ENCODE measurements at places on chromosomes 12 and 14.

DNA sequence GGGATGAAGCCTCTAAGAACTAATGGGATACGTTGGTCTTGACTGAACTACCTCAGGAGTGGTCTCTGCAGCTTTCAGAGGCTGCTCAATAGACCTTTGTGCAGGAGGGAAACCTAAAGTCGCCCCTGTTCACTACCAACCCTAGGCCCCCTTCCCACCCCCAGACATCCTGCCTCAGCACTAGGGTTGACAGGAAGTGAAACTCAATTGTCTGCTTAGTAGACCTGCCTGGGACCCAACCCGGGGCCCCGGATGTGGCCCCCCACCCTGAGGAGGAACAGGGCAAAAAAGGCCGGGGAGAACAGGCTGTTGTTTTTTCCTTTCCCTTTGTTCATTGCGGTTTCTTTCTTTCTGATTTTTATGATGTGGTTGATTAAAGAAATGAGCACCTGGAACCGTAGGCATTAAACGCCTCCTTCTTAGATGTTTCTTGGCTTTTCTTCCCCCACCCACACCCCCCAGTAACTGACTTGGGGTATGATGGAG lies 1.6 kb upstream of the DGKA start:
- DNase-seq = peak; percentile 49

GRCh38 chr14:98761993-98762392 lies 510.0 kb downstream of the BCL11B start:
- no peak for DNase-seq

DNA sequence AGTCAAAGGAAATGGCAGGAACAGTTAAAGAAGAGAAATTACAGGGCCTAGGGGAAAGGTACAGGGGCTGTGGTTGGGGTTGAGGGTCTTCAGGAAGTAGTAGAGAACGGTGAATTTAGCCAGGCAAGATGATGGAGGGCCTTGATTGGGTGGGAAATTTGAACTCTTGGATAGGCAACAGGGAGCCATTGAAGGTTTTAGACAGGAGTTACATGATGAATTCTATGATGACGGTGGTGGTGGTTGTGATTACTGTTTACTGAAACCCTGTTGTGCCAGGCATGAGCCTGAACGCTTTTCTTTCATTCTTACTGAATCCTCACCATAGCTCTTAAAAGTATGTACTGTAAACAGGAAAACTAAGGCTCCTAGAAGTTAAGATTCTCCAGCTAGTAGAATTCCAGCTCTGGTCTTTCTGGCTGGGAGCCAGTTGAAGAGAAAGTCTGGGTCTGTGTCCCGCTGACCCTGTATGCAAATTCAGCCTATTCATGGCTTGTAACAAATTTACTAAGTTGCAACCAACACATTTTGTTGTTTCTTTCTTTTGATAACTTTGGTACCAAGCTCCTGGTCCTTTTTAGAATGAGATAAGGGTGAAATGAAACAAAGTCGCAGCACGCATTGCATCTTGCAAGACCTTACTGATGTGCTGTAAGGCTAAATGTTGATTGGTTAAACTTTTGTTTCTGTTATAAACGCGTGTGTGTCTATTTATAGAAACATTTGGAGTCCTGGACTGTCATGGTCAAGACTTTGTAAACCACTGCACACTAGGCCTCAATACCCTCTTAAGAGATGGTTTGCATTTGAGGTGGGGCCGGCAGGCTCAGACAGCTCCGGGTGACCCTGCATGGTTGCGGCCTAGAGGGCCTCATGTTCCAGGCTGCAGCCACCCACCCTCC lies 6.0 kb downstream of the ORAI1 start:
- DNase-seq = no peak

GRCh38 chr14:99423434-99423833 lies 57.2 kb downstream of the SETD3 start:
- no peak for DNase-seq

GRCh38 chr14:29461101-29461500 lies 466.5 kb downstream of the PRKD1 start:
- DNase-seq = no peak

DNA sequence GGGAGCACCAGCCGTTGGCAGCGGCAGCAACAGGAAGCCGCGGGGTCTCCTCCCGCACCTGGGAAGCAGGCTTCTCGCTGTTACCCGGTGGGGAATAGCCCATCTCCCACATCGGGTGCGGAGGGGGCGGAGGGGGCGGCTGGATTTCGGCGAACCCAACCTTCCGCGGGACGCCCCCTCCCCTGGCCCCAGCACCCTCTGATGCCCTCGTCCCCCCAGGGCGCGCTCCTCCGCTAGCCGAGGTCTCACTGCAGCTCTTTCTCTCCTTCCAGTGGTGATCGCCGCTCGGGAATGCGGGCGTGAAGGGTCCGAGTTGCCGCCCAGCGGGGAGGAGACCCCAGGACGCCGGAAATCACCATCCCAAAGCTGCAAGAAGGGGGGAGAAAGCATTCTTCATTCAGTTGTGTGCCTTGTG lies 303 bp downstream of the SAMD4A start:
- no peak for DNase-seq

DNA sequence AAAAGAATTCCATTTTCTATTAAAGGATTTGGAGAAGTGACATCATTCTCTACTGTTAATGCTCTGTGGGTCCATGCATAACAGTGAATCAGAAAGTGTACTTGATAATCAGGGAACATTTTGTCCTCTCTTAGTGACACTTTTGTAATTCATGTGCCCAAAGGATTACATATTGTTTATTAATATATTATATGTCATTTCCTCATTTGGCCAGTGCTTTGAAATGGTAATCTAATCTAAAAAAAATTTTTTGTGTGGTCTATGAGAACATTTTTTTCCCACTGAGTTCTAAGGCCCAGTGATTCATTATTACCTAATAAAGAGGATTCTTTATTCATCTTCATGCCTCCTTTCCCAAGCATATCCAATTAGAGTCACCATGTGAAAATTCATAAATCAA lies 79.7 kb upstream of the MYF6 start:
- DNase-seq = no peak

DNA sequence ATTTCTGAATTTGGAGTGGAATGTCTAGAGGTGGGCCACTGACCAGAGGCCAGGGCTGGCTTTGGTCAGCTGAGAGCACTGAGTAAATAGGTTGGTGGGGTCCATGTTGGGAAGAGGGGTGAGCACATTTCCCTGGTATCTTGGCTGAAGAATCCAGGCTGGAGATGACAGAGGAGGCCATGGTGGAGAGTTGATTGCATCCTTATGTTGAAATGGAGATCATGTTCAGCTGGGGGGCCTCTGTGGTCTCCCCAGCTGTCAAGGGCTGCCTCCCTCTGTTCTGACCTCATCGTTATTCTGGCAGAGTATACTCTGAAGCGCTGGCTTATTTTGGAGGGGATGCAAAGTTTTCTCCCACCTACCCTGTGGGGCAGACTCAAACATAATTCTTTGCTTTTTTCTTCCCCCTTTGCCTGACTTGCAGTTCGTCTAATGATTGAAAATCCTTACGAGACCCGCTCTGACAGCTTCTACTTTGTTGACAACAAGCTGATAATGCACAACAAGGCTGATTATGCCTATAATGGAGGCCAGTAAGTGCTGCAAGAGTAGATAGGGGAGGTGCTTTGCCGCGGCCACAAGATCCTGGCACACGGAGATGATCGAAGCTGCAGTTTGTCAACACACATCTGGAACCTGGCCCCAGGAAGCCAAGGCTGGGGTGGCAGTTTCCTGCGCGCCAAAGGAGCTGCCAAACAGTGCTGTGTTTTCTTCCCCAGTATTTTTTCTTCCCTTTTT lies 6.0 kb upstream of the ACADS start:
- DNase-seq = no peak

DNA sequence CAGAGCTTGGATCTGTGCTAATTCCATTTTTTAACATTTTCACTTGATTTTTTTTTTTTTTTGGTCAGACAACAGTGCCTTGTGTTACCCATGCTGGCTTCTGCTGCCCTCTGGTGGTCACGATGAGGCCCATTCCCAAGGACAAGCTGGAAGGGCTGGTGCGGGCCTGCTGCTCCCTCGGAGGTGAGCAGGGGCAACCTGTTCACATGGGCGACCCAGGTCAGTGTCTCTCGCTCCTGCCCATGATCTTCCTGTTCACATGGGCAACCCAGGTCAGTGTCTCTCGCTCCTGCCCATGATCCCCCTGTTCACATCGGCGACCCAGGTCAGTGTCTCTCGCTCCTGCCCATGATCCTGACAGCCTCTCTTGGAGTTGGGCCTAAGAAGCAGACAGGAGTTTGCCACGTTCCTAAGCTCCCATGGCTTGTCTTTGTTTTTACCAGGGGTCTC lies 59.4 kb downstream of the DGLUCY start:
- DNase-seq = peak; percentile 66

GRCh38 chr14:31835049-31835448 lies 242.1 kb upstream of the ARHGAP5 start:
- no peak for DNase-seq

DNA sequence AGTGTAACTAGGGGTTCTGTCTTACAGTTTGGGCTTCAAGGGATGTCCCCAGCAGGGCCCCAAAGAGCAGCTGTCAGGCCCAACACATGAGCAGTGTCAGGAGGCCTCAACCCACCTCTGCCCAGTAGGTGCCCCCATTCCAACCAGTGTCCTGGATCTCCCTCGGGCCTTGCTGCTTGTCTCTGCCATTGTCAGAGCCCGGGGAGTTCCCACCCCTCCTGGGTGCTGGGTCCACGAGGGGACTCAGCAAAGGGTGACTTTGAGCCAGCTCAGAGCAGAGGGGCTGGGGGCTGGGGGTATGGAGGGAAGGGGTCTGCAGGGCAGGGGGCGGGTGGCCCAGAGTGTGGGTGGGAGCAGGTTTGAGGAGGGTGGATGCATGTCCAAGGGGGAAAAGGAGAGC lies 18.0 kb upstream of the BEGAIN start:
- DNase-seq = no peak

GRCh38 chr12:45707241-45707857 lies 22.2 kb upstream of the ARID2 start:
- DNase-seq = no peak

DNA sequence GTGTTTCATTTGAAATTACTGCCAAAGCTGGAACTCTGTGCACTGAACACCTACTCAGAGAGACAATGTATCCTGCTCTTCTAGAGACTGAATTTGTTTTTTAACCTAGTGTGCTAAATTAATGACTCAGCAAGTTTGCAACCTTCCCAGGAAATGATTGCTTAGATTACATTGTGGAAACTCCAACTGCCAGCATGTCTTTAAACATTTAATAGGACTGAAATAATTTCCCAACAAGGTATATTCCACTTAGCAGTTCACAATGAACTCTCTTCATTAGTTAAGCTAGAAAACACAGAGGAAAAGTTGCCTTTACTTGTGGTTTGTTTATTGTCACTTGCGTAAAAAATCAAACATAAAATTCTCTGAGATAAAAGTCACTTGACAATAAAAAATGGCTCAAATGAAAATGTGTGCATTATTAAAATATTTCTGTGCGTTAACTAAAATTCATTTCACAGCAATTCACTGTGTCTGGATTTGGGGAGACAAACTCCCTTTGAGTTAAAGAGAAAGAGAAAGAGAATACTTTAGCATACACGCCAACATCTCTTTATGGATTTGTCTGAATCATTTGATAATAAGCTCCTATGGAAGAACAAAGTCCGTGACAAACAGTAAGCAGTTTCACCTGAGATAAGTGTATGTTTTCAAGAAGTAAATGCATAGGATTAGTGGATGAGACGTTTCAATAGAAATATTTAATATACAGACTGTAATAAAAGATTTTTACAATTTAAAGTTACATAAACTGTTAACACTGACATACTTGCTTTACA lies 284.0 kb downstream of the PRKD1 start:
- no peak for DNase-seq

GRCh38 chr12:77888611-77889010 lies 57.9 kb downstream of the NAV3 start:
- DNase-seq = no peak

DNA sequence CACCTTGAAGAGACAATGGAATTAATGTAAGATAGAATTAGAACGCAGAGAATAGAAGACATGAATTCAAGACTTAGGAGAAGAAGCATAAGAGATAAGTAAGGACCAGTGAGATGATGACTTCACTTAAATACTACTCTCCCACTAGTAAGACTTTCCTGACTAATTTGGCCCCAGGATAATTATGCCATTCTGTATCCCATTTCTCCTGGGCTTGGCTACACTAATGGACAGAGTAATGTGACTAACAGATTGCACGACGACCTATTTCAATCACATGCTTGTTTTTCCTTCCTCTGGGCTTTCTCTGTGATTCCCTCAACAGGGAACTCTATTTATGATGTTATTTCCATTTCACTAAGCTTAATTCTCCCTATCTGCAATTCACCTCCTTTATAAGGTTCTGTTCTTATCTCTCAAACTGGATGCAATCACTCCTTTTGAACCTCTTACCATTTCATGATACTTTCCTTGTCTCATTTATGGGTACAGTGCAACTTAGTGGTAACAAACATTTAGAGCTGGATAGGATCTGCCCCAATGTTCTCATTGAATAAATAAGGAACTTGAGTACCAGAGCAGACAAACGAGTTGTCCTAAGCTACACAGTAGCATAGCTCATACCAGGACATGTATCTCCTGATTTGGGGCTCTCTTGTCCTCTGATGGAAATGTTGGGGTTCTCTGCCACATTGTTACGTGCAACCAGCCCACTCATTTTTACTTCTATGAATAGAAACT lies 102.7 kb downstream of the BTG1 start:
- no peak for DNase-seq

DNA sequence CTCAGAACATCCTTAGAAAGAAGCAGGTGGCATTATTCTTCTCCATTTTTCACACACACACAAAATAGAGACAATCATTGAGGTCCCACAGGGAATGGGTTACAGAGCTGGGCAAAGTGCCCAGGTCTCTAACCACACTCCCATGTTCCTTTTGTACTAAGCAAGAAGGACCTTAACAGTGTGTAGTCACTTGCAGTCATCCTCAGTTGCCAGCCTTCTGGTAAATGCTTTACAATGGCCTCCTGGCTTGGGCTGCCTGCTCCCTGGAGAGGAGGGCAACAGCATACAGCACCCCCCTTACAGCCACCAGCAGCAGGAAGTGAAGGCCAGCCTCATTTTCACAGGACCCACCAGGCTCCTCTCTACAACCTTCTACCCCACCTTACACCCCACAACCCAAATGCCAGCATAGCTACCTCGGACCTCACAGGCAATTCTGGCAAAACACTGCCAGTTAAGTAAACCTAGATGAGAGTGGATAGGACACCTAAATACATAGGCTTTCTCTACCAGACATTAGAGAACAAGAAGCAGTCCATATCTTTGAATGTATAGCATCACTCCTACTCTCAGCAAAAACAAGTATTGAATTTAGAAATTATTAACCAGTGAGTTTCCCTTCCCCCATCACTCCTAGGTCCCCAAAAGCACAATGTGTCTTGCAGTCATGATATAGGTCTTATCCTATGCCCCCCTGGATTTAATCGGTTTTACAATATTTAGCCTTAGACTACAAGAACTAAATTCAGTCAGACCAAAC lies 88.1 kb downstream of the PPP2R5E start:
- no peak for DNase-seq

DNA sequence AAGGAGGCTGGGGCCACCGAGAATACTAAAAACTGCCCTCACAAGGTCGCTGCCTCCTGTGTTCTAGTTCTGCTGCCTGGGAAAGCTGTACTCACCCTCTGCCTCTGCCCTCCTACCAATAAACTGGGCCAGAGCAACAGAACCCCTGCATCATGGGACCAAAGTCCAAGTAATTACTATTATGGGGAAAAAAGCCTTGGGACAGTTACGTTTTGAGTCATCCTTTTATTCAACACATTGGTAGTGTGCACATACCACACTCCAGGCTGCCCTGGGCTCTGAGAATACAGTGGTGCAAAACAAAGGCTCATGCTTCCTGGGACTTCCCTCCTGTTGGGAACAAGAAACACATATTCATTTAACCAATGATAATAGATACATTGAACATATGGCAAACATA lies 49.0 kb downstream of the CACNA1C start:
- DNase-seq = no peak

All from stimulated activated CD8-positive, alpha-beta memory T cell treated with anti-CD3 and anti-CD28 coated beads, Interleukin-7, amount 100 ng/mL, for 1 hour (primary cell).